Aorta (tissue), 5 donors: ENCODE measurements at places on chromosomes 7 and 10. TPM values are rescaled to one million over a fixed set of nuclear protein-coding genes. Genes with fewer than 3 reads are reported as not detected.
A peak's percentile ranks its signal among the peaks of the same experiment; 100 is the strongest.

The TLX1 gene
- polyA plus RNA-seq = 0.13 TPM

- DNase-seq = no peak
These were observed 7.2 kb upstream of the RALA start for GRCh38 chr7:39616138-39616537.

The STRIP2 gene
- 0.13 TPM for polyA plus RNA-seq

The SLC26A3 gene
- 20.9 TPM for polyA plus RNA-seq

The ZNF425 gene
- polyA plus RNA-seq = 1.9 TPM

GRCh38 chr10:61753453-61753852 is 90.7 kb downstream of the CABCOCO1 start:
- DNase-seq = no peak

GRCh38 chr7:149306854-149307253 is 44.9 kb downstream of the ZNF783 start:
- DNase-seq = no peak

GRCh38 chr10:9268176-9268575 is 1213.7 kb downstream of the GATA3 start:
- no peak for DNase-seq

- no peak for DNase-seq
These were observed 193.6 kb upstream of the KLF14 start for GRCh38 chr7:130927564-130927963.

GRCh38 chr10:86335831-86336230 is 30.8 kb downstream of the GRID1 start:
- no peak for DNase-seq

DNA sequence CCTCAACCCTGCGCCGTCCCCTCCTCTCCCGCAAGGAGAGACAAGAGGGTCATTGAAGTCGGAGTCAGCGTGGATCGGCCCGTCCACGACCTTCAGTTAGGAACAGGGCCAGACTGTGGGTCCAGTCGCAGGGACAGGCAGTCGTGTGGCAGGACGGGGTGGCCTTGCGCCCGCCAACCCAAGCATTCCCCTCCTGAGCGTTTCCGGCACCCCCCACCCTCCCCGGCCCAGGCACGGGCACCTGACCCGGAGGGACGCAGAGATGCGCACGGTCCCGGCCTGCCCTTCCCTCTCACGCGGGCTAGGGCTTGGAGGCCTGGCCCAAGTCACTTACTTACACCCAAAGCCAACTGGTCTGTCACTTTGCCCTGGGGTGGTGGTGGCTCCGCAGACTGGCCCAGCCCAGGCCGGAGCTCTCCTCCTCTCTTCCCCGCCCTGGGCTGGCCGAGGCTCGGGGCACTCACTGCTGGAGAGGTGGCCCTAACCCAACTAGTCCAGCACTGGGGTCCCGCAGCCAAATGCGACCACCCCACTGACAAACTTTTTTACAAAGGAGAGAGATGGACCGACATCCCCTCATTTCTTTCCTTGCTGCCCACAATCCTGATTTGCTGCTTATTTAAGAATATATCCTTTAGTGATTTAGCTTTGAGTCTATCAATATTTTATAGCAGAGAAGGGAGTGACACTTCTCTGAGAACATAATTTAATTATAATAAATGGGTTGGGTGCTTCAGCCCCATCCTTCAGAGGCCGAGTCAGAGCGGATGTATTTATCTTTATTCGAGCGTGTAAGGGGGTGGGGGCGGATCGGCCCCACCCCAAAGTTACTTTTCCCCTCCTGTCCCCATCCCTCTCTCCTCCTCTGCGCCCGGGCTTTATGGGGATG is 1.2 kb upstream of the UNCX start:
- DNase-seq = no peak

GRCh38 chr7:66642186-66642585 is 13.5 kb downstream of the KCTD7 start:
- DNase-seq = no peak

- DNase-seq = no peak
These were observed 8.1 kb upstream of the CUZD1 start for GRCh38 chr10:122853665-122854313.

DNA sequence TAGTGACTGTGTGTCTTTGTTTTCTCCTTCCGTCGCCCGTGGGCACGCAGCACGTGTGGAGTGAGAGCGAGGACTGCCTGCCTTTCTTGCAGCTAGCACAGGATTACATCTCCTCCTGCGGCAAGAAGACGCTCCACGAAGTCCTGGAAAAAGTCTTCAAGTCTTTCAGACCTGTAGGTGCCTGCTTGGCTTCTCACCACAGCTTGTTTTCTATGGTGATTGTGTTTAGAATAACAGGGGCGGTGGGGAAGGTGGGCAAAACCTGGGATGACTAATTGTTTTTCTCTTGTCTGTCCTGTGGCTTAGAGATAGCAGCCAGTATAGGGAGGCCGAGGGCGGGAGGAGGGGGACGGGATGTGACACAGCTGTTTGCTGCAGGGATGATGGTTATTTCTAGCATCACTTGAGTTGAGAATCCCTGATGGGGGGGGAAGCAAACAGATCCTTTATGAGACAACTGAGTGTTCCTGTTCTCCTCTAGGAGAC is 11.4 kb downstream of the MTURN start:
- no peak for DNase-seq

GRCh38 chr7:120738816-120739215 is 119.1 kb downstream of the TSPAN12 start:
- DNase-seq = no peak

DNA sequence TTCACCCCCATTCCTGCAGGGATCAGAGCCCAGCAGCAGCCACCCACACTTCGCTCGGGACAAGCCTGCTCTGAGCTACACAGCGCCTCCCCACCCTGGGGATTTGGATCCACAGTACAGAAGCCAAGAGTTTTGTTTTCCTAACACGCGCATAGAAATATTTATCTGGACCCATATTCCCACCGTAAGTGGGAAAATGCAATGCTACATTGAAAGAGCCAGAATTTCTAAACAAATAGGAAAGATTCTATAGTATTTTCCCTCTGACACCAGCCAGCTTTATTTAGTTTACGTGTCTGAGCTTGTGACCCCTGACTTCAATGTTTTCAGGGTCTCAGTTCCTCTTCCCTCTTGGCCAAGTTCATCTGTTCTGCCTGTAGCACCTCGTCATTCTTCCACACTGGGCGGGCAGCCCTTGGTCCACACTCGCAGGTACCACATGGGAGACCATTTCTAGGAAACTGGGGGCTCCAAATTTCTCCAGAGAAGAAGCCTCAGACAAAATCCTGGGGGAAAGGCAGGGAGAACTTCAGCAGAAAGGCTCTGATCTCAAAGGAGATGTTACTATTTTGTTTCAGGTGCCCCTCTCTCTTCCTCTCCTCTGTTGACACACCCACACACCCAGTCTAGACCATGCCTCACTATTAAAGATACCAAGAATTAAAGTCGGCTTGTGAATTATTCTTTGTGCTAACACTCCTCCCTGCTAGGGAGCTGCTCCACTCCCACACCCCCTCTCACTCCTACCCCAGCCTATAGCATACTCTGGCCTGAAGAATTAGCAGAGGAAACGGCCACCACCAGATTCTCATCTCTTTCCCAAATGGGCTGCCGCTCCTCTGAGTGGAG is 116.0 kb upstream of the PCGF5 start:
- no peak for DNase-seq

The FFAR4 gene
- polyA plus RNA-seq = 0.63 TPM

The OR9A2 gene
- polyA plus RNA-seq = not detected

GRCh38 chr7:66902844-66903180 is 18.2 kb upstream of the TMEM248 start:
- no peak for DNase-seq

GRCh38 chr7:35900651-35901050 is 99.8 kb downstream of the SEPTIN7 start:
- DNase-seq = no peak

- DNase-seq = no peak
These were observed 342.1 kb downstream of the SEMA3D start for GRCh38 chr7:84844771-84845170.

GRCh38 chr10:78301481-78301880 is 267.8 kb downstream of the RPS24 start:
- no peak for DNase-seq

DNA sequence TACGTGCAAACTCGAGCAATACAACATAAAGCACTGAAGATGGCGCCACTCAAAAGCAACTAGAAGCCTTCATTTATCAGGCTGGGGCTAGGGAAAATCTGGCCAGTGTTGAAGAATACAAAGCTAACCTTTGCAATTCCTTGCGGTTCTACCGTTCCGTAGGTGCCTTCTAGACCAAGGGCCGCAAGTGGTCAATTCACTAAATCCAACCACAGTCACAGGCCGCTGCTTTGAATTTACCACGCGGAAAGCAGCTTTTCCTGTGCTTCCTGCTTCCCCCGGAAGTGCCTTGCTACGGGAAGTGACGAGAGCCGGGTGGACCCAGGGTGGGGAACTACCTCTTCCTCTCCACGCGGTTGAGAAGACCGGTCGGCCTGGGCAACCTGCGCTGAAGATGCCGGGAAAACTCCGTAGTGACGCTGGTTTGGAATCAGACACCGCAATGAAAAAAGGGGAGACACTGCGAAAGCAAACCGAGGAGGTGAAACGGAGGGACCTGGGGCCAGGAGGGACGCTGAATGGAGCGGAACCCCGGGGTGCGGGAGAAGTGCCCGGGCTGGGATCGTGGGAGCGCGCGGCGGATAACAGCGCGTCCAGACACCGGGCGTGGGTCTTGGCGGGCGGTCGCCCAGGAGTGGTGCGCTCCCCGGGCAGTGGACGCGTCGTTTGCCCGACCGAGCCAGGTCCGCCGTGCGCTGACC is at the start of gene DDX21:
Gene DDX21 (plus strand): TSS at position 339 of the 701 bp plus-strand sequence. CDS start 56 bp downstream, at position 395.
- peak; percentile 95 for DNase-seq

The KCND2 gene
- polyA plus RNA-seq = not detected

The CALCR gene
- 0.10 TPM for polyA plus RNA-seq

DNA sequence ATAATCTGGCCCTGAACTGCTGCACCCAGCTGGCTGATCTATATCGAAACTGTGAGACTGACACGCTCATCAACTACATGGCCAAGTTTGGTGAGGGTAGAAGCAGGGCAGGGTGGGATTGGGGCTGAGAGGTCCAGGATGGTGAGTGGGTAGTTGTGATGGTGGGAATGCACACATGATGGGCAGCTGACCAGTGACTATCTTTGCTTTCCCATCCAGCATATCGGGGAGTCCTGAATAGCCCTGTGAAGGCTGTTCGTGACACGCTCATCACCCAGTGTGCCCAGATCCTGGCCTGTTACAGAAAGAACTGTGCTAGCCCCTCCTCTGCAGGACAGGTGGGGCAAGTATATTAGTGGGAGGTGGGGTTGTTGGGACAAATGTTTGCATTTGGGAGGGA is 12.5 kb upstream of the CHCHD1 start:
- DNase-seq = no peak

The SRRM3 gene
- 3.8 TPM for polyA plus RNA-seq

- DNase-seq = no peak
These were observed 60.2 kb downstream of the LRRC18 start for GRCh38 chr10:48879451-48879850.

DNA sequence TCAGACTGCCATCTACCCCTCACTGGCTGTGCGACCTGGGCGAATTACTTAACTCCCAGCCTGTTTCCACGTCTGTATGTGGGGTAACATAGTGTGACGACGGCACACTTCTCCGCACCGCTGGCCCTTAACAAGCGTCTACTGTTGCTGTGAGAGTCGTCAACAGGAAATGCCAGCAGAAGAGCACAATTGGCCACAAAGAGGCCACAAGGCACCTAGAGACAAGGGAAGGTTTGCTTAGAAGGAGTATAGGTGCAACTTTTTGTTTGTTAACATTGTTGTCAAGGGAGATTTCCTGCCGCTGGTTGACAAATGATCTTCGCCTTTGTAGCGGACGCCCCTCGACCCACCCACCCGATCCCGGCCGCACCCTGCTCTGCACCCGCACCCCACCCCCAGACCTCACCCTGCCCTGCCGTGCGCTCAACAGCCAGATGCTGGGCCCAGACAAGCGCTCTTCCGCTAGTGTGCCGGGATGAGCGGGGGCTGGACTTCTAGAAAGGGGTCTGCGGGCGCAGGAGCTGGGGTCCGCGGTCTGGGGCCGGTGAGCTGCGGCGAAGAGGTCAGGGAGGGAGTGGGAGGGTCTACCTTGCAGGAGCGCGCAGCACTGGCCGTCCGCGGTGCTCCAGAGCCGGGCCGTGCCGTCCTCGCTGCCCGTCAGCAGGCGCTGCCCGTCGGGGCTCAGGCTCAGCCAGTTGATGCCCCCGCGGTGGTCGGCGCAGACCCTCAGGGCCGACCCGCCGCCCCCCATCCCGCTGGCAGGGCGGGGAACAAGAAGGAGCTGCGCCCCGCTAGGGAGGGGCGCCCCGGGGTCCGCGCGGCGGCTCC is 785 bp downstream of the WDR86 start:
- DNase-seq = no peak

DNA sequence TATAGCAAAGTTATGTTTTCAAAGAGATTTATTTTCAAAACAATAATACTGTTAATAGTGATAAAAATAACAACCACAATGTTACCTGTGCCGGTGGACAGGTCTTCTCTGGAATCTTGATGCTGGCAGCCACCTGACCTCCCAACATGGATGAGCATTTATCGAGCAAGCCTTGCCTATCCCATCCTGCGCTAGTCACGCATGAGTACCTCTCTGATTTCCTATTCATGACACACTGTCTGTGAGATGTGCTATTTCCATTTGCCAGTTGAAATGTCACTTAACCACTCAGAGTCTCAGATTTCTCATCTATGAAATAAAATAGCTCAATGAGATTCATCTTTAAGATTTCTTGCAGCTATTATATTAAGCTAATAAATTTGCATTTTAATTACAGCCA is 341.2 kb upstream of the VWC2 start:
- DNase-seq = no peak

The EFCAB10 gene
- polyA plus RNA-seq = not detected

The MUC12 gene
- polyA plus RNA-seq = 2.6 TPM

The FAM24B gene
- polyA plus RNA-seq = 1.1 TPM

The SPAG6 gene
- polyA plus RNA-seq = not detected

The METTL27 gene
- not detected for polyA plus RNA-seq

GRCh38 chr10:18043148-18044006 is 91.7 kb downstream of the SLC39A12 start:
- DNase-seq = no peak

- no peak for DNase-seq
These were observed 14.8 kb downstream of the TPK1 start for GRCh38 chr7:144821067-144821466.

The PLEKHS1 gene
- polyA plus RNA-seq = 0.03 TPM

GRCh38 chr10:98368644-98369043 is 46.3 kb downstream of the PYROXD2 start:
- no peak for DNase-seq

DNA sequence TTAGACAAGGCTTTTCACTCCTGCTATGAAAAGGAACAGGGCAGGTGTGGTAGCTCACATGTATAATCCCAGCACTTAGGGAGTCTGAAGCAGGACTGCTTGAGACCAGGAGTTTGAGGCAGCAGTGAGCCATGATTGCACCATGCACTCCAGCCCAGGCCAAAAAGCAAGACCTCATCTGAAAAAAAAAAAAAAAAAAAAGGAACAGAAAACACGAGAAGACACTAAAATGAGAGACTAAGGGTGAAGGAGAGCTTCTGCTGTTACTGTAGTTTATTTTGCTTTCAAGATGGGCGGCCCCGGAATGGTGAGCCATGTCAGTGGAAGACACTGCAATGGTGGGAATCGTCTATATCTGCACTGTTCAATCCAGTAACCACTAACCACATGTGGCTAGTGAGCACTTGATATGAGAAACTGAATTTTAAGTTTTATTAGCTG is 9.9 kb downstream of the PIP4K2A start:
- DNase-seq = no peak

The ARHGAP19 gene
- 1.8 TPM for polyA plus RNA-seq

The OR2A5 gene
- not detected for polyA plus RNA-seq

GRCh38 chr10:58755677-58756076 is 243.0 kb downstream of the BICC1 start:
- no peak for DNase-seq
